ENCODE measurements at places on chromosomes 5 and 9.

DNA sequence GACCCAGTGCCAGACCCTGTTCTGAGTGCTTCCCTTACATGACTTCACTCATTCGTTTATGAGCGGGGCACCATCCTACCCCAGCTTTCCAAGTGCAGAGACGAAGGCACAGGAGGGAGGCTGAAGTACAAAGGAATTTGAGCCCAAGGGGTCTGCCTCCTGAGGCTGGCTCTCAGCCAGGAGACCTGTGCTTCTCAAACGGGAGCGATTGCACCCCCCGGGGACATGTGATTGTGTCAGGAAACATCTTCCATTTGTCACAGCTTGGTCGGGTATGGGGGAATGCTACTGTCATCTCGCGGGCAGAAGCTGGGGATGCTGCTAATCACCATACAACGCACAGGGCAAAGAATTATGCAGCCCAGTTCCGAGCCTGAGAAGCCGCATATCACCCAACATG, 23.9 kb downstream of the ADCY2 start:
- DNase-seq = no peak

GRCh38 chr5:146877783-146878475, 628 bp downstream of the PPP2R2B start:
- no peak for DNase-seq

DNA sequence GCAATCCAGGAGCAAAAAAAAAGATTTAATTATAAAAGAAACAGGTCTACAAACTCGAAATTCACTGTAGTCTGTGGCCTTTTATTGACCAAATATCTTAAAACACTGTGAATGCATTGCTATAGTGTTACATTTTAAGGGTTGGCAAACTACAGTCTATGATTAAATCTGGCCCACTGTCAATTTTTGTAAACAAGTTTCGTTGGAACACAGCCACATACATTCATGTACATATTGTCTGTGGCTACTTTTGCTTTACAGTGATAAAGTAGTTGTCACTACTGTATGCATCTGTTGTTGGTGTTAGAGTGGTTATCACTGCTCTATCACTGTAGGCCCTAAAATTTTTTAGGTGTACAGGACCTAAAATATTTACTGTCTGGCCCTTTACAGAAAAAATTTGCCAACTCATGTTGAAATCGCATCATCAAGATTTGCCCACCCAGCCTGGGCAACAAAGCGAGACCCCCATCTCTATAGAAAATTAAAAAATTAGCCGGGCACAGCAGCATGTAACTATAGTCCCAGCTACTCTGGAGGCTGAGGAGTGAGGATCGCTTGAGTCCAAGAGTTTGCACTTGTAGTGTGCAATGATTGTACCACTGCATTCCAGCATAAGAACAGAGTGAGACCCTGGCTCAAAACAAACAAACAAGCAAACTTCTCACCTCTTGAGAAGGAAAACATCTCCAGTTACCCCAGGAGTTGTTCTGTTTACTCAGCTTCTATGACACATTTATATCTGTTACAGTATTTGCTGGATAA, 89.0 kb downstream of the ERBIN start:
- no peak for DNase-seq

GRCh38 chr5:79305706-79306105, 69.8 kb downstream of the JMY start:
- no peak for DNase-seq

DNA sequence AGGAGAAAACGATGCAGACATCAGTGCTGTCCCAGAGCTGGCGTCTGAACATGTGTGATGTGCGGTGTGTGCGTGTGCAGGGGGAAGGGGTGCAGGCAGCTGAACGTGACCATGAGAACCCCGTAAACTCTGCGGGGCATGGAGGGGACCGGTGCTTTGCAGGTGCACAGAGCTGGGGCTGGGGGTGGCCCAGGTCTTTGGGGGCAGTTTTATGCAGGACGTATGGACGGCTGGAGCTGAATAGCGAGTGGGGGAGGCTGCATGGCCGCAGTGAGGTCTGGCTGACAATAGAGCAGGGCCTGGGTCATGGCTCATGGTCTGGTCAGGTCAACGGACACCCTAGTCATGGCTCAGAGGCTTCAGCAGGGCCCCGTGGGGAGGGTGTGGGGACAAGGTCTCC, 3.3 kb upstream of the EXOC3 start:
- no peak for DNase-seq

DNA sequence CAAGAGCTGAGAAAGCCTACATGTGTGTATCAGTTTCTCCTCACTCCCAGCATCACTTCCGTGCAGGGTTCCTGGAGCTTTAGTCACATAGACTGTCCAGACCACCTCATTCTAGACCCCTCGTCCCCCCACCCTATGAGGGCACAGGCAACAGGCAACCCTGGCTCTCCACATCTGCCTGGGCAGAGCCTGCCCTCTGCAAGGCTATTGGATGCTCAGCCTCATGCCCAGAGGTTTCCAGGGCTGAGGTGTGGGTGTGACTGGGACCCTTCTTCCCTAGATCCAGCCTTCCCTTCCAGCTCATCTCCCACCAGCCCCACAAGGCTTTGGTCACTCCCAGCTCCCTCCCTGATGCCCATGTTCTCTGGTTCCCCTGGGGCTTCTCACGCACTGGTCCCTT, 161.4 kb downstream of the PAX5 start:
- no peak for DNase-seq

DNA sequence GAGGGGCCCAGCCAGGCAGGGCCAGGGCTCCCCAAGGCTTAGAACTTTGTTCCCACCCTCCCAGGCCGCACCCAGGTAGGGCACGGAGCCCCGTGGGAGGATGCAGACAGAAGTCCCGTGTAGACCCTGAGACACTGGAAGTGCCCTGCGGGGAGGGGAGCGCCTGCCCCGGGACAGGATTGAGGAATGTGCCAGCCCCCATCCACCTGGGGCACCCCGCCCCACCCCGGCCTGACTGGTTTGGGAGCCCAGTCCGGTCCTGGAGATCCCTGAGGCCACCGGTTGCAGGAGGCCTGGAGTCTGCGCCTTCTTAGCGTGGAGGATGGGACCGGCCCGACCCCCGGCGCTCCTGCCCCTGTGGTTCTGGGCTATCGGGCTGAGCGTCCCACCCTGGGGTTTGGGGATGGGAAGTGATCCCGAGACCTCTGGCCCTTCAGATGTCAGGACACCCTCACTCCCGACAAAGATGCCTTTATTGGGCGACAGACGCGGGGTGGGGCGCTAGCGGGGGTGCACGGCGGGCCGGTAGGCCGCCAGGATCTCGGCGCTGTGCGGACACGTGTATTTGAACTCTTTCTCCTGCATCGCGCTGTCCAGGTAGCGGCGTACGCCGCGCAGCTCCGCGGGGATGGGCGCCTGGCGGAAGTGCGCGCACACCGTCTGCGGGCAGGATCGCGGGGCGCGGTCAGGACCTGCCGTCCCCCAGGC, 2.0 kb downstream of the CLIC3 start:
- no peak for DNase-seq

GRCh38 chr9:130870491-130871381, 25.9 kb downstream of the QRFP start:
- DNase-seq = no peak

DNA sequence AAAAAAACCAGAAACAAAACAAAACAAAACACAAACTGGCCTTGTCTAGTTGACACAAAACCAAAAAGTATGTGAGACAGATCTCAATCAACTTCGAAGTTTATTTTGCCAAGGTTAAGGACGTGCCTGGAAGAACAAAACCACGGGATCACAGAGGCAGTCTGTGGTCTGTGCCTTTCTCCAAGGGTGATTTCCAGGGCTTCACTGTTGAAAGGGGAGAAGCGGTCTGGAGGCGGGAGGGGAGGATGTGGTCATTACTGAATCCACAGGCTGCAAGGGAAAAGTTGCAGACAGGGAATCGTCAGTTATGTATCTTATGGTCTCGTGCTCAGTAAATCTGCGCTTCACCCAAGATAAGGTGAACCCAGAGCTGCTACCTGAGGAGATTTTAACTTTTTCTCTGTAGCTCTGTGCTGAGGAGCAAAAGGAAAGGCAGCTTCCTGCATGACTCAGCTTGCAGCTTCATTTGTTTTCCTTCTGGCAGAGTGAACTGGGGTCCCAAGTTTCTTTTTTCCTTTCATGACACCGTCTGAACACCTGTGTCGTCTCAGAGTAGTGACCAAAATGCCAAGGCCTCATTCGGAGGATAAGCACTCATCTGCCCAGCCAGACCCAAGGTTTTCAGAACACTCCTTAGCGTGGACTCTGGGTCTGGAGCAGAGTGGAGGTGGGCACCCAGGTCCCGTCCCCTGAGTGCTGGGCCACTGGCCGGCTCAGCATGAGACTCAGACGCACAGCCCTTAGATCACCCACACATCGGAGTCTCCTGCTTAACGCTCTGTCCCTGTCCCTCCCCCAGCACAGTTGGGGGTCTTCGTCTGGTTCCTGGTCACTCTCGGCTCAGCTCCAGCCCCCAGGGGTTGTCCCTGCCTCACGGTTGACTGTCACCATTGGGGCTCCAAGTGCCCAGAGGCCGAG, 25.9 kb downstream of the ROPN1L start:
- no peak for DNase-seq

GRCh38 chr5:171369056-171369455, 18.6 kb upstream of the NPM1 start:
- no peak for DNase-seq

GRCh38 chr5:124825250-124825982, 79.0 kb upstream of the ZNF608 start:
- no peak for DNase-seq

DNA sequence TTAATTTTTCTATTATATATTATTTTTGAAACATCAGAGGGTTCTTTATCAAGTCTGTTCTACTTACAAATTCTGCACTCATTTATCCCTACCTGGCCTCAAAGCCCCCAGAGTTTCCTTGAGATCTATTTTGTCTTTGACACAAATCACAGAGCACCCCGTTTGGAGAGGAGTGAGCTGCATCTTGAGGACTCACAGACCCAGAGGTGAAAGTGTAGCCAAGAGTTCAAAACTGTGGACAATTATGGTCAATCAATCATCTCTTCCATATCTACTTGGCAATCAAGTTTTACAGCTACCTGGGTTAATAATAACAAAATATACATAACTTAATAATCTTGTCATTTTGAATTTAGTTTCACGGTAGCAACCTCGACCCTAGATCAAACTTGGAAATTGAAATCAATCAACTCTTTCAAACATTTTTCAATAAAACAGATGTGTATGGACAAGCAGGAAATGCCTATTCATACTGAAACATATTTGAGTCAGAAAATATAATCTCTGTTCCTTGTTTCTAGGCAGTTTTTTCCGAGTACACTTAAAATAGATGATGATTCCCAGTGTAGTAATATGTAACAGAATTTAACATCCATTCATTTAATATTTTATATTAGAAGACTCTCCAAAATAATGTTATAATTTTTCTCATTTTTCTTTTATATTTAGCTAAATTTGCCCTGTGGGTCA, 13.7 kb upstream of the SYK start:
- DNase-seq = no peak

DNA sequence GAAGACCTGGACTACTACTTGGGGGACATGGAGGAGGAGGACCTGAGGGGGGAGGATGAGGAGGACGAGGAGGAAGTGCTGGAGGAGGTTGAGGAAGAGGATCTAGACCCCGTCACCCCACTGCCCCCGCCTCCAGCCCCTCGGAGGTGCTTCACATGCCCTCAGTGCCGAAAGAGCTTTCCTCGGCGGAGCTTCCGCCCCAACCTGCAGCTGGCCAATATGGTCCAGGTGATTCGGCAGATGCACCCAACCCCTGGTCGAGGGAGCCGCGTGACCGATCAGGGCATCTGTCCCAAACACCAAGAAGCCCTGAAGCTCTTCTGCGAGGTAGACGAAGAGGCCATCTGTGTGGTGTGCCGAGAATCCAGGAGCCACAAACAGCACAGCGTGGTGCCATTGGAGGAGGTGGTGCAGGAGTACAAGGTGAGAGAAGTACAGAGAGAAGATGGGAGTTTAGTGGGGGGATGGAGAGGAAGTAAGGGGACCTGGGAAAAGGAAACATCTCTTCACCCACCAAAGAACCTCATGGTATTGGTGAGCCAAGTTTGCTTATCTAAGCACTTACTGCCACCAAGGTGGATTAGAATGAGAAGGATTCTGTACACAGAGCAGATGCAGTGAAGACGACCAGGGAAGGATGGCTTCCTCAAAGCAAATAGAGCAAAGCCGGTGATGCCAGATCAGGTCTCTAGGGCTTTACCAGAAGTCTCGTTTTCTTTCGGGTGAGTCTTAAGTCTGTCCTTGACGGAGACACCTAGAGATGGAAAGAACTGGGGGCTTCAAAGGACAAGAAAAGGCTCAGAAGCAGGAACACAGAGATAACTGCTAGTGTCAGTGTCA, 1.5 kb downstream of the TRIM41 start:
- DNase-seq = no peak

DNA sequence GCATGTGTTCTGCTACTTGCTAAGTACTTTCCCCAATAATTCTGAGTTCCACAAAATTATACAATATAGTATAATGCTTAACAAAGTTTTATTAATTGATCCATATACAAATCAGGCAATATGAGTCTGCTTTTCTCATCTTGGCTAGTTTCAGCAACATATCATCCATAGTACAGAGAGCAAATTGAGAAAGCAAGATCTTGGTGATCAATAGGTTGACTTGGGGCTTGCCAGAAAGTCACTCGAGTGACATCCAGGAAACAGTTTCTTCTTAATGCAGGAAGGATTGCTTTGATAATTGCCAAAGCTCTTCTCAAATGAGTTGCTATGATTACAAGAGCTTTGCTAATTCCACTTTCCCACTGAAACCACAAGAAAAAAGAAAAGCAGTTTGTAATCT, 533.6 kb upstream of the NMUR2 start:
- no peak for DNase-seq

- DNase-seq = no peak
Observed at GRCh38 chr5:126210955-126211354, 212.3 kb upstream of the GRAMD2B start.

DNA sequence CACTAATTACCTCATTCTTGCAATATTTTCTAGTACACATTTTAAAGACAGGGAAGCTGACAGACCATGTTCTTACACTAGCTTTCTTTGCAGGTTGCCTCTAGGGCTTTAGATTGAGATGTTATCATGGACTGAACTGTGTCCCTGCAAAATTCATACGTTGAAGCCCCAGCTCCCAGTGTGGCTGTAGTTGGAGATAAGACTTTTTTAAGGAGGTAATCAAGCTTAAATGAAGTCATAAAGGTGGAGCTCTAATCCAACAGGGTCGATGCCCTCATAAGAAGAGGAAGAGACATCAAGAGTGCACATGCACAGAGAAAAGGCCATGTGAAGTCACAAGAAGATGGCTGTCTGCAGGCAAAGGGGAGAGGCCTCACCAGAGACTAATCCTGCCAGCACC, 471.2 kb upstream of the ACTBL2 start:
- no peak for DNase-seq

GRCh38 chr5:112339761-112340160, 79.3 kb downstream of the EPB41L4A start:
- no peak for DNase-seq

GRCh38 chr5:38613490-38613889, 57.0 kb upstream of the LIFR start:
- DNase-seq = no peak

DNA sequence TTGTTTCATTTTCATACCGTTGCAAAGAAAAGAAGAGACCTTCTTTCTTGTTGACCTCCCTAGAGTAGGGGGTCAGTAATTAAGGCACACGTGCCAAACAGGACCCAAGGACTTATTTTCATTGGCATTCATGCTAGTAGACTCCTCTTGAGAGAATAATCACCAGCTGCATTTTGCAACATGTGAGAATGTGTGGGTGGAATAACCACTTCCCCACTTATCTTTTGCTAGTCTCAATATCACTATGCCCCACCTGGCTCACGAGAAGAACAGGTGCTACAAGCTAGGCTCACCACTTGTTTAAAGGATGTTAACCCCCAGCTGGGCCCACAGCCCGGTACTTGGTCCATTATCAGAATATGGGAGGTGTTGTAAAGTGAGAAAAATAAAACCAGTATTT, 460.7 kb upstream of the MEF2C start:
- no peak for DNase-seq

GRCh38 chr5:154593796-154594195, 115.8 kb upstream of the HAND1 start:
- no peak for DNase-seq

Data from uterus (tissue), 4 donors.